ENCODE measurements at places on chromosomes 6 and 20. TPM values are rescaled to one million over a fixed set of nuclear protein-coding genes. Genes with fewer than 3 reads are reported as not detected.

- no peak for DNase-seq
- no peaks in the 10 kb centered on the region for H3K4me1 ChIP-seq
- H3K4me3 ChIP-seq: no peak overlapping the region
- no peak overlapping the region for H3K27ac ChIP-seq
- H3K36me3 ChIP-seq: peaks cover 52% of the 10 kb centered on the region
Observed at GRCh38 chr6:33778444-33779121, 10.3 kb downstream of the LEMD2 start.

ZNF76 gene
- total RNA-seq: 35.2 TPM

GRCh38 chr20:21090721-21091120 is 15.4 kb downstream of the LINC00237 start:
- peaks cover 55% of the 10 kb centered on the region for H3K27me3 ChIP-seq
- H3K27ac ChIP-seq: no peak overlapping the region
- no peaks in the 10 kb centered on the region for H3K4me1 ChIP-seq
- no peak overlapping the region for H3K4me3 ChIP-seq
- no peaks in the 10 kb centered on the region for H3K36me3 ChIP-seq

ZKSCAN4 gene
- total RNA-seq: 3.6 TPM

GRCh38 chr6:15427331-15428070 is 181.6 kb downstream of the JARID2 start:
- DNase-seq: no peak
- H3K4me3 ChIP-seq: no peak overlapping the region
- peaks cover 78% of the 10 kb centered on the region for H3K4me1 ChIP-seq
- H3K36me3 ChIP-seq: peaks cover 32% of the 10 kb centered on the region
- peak overlapping the region; percentile 25 for H3K27ac ChIP-seq
- no peaks in the 10 kb centered on the region for H3K27me3 ChIP-seq
